Small intestine (tissue), 16 donors: ENCODE measurements at places on chromosomes 7 and 10. TPM values are rescaled to one million over a fixed set of nuclear protein-coding genes. Genes with fewer than 3 reads are reported as not detected.

The NKX1-2 gene
- 13.1 TPM for polyA plus RNA-seq

- no peaks in the 10 kb centered on the region for H3K27me3 ChIP-seq
- H3K36me3 ChIP-seq, result no peaks in the 10 kb centered on the region
- no peak overlapping the region for H3K27ac ChIP-seq
- no peak for DNase-seq
Observed at GRCh38 chr7:12619461-12620069, 49.0 kb downstream of the SCIN start.

The CPA2 gene
- polyA plus RNA-seq, result 14.1 TPM

The CLRN3 gene
- 72.0 TPM for polyA plus RNA-seq

The ATP5F1C gene
- polyA plus RNA-seq, result 1,460 TPM

The C7orf57 gene
- polyA plus RNA-seq, result not detected

- no peak for DNase-seq
- no peak overlapping the region for H3K4me3 ChIP-seq
- H3K36me3 ChIP-seq, result no peaks in the 10 kb centered on the region
- peak overlapping the region; percentile 11 for H3K27ac ChIP-seq
Observed at GRCh38 chr10:24350070-24350921, 141.4 kb downstream of the KIAA1217 start.

DNA sequence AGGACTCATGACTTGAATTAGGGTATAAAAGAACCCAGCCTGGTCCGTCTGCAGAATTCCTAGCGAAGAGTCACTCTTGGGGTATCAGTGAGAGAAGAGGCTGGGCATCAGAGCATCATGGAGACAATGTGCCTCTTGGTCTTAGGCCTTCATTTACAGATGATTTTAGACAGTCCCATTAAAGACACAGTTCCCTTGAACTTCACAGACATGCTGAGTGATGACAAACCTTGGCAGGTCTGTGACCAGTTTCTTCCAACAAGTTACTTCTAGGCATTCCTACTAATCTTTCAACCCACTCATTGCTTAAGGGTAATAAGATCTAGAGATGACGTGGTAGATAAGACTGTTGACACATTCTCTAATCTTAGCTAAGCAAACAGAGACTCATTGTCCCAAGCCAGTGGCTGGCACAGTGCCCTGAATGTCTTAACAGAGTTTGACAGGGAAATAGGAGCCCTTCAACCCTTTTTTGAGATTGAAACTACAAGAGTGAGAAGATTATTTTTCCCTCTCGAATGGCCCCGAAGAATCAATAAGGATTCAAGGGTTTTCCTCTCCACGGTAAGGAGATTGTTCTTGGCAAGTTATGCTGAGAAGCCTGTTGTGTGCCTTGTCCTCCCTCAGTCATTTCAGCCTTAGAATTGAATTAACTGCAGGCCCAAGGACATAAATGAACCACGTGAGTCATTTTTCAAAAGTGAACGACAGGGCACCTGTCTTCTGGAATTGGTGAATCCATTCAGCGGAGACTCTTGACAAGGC, 281.1 kb downstream of the CCDC3 start:
- H3K27me3 ChIP-seq, result no peaks in the 10 kb centered on the region
- DNase-seq, result peak; percentile 91
- peaks cover 5% of the 10 kb centered on the region for H3K4me1 ChIP-seq
- H3K36me3 ChIP-seq, result no peaks in the 10 kb centered on the region
- H3K27ac ChIP-seq, result peak overlapping the region; percentile 21

DNA sequence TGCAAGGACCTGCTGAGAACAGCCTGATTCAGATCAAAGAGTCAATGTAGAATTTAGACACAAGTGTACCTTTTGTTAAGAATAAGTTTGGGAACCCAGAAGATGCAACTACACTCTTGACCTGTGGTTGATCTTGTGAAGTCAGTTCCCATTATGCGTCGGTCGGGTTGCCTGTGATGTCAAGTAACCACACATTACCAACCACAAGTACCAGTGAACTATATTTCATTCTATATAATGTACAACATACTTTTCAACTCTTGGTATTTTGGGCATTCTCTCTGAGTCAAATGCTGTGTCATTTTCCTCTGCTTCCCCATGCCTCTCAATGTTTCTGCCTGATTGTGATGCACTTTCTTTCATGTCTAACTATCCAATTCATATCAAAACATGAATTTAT, 426.2 kb downstream of the ETV1 start:
- no peak for DNase-seq
- H3K27ac ChIP-seq, result no peak overlapping the region
- no peaks in the 10 kb centered on the region for H3K36me3 ChIP-seq
- H3K4me1 ChIP-seq, result no peaks in the 10 kb centered on the region
- no peak overlapping the region for H3K4me3 ChIP-seq

GRCh38 chr7:142177869-142178268, 66.4 kb downstream of the MGAM2 start:
- no peak overlapping the region for H3K27ac ChIP-seq
- H3K4me1 ChIP-seq, result peaks cover 3% of the 10 kb centered on the region
- DNase-seq, result no peak
- no peak overlapping the region for H3K4me3 ChIP-seq
- H3K27me3 ChIP-seq, result no peaks in the 10 kb centered on the region

DNA sequence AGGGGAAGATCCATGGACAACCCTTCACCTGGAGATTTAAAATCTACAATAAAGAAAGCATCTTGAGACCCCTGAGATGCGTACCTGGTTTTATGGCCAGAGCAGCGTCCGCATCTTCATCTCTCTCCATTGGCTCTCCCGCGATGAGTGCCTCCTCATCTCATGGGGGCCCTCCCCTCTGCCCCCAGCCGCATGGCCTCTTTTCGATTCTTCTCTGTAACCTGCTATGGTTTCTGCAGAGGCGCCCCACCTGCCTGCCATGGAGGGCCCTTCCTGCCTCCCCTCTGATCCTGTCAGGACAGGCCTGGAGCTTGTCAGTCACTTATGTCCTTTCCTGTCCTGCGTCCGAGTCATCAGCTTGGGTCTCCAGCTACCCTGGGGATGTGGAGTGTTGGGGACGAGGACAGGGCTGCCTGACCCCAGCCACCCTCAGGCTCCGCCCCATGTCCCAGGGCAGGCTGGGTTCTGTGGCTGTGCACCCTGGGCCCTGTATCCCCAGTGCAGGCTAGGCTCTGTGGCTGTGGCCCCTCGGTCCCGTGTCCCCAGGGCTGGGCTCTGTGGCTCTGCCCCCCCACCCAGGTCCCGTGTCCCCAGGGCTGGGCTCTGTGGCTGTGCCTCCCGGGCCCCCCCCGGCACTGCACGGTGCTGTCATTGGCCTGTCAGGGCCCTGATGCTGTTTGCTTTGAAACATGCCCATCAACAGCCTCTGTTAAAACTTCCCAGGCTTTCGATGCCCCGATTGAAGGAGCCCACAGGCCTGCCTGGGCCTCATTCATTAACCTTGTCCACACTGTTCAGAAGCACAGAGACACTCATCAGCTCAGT, 99.8 kb downstream of the WDR37 start:
- no peak overlapping the region for H3K4me3 ChIP-seq
- DNase-seq, result no peak
- no peak overlapping the region for H3K27ac ChIP-seq
- no peaks in the 10 kb centered on the region for H3K4me1 ChIP-seq

The OPN4 gene
- polyA plus RNA-seq, result not detected

The VAX1 gene
- polyA plus RNA-seq, result not detected

- H3K4me3 ChIP-seq, result no peak overlapping the region
- DNase-seq, result peak; percentile 46
- no peak overlapping the region for H3K27ac ChIP-seq
- no peaks in the 10 kb centered on the region for H3K36me3 ChIP-seq
- peaks cover 39% of the 10 kb centered on the region for H3K4me1 ChIP-seq
Observed at GRCh38 chr10:110171032-110171431, 36.4 kb upstream of the MXI1 start.

The UCMA gene
- polyA plus RNA-seq, result not detected
